ENCODE measurements at places on chromosomes 11 and 22.

- DNase-seq: no peak
Measured at GRCh38 chr11:74466916-74467885, at the start of gene KCNE3. Gene KCNE3, minus strand, starts transcription at chr11:74467549. Its CDS starts 9,986 bp downstream, at chr11:74457563.

DNA sequence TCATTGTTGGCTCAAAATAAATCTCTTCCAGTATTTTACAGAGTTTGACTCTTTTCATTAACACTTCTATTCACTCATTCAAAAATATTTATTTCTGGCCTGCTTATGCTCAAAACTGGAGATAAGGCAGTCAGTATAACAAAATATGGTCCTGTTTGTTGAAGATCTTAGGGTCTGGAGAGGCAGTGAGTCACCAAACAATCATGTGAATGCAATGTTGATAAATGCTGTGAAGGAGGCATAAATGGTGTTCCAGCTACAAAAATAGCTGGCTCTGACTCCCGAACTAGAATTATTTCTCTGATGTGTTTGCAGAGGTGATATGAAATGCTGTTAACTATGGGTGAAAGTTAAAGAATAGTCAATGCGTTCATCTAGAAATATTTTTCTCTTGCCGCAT is 390.6 kb downstream of the AASDHPPT start:
- no peak for DNase-seq

DNA sequence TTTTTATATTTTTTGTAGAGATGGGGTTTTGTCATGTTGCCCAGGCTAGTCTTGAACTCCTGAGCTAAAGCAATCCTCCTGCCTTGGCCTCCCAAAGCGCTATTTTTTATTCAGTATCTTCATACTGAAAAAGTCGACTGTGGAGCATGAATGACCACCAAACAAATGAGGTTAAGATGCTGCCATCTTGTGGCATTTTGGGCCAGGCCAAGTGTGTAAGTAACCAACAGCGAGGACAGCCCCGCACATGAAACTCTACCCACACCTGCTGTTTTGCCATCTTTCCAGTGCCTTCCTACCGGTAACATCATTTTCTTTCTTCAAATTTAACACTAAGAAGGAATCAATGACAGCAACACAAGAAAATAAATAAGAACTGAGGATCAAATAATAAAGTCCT is 32.2 kb upstream of the AQP11 start:
- DNase-seq: no peak

DNA sequence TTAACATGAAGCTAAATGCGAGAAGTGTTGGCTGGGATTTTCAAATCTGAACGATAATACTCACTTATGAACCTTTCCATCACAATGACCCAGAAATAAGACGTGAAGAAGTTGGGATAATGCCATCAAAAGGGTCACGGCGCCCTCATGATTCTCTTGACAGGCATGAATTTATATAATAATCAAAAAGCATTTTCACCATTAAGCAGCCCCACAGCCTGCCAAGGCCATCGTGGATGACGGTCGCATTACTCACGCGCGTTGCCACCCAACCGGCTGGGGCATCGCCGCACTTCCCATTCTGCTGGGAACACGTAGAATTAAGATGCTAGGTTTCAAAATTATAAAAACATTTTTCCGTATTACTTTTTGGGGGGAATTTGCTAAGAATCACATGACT is 18.9 kb upstream of the GAL start:
- DNase-seq: no peak

GRCh38 chr11:20912065-20912821 is 242.9 kb downstream of the NELL1 start:
- DNase-seq: no peak

DNA sequence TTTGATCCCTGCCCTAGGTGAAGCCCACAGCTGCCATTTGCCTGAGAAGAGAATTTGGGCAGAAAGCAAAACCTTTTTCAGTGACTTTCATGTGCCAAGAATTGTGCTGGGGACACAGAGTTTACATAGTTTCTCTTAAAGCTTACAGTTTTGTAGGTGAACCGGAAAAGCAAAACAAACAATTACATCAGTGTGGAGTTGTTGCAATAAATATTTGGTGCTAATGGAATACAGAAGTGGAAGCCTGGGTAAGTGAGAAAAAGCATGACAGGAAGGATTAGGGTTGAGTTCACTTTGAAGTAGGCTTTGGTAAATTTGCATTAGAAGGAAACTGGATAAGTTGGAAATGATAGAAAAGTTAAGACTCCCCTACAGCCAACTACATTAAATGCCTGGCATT is 82.7 kb downstream of the RASSF10 start:
- no peak for DNase-seq

GRCh38 chr11:118095967-118096367 is 9.2 kb upstream of the SMIM35 start:
- no peak for DNase-seq

DNA sequence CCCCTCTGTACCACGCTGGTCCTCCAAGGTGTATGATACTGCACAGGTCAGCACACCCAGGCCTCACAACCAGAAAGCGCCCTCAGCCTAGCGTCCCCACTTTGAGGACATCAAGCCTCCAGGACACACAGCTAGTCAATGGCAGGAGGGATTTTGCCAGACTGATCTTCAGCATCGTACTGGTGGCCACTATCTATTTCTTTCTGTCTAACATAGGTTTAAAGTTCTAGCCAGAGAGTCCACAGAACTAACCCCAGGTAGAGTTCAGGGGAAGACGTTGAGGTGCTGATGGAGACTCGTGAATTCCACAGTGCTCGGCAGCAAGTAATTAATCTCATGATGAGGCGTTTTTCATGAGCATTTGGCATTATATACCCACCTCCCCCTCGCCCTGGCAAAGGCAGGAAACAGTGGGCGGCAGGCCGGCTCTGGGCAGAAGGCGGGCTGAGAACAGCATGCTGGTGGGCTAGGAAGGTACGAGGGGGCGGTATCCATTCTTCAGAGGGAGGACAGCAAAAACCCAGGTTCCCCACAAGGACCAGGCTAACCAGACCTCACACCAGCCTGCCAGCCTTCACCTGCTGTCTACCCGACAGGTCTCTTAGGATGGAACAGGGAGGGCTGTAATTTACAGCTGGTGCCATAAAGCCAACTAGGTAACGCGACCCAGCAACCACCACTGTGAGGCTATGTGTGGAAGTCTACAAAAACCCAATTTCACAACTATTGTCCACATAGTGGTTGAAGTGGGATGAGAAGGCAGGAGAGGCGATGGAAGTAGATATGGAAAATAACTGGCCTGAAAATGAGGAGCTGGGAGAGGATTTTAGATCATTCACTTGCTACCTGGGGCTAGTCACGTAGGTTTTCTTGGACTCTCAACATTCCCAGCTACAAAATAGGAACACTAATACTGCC is 18.5 kb downstream of the MYH9 start:
- DNase-seq: no peak

GRCh38 chr11:119615882-119616196 is 113.2 kb downstream of the NECTIN1 start:
- DNase-seq: no peak

- no peak for DNase-seq
Measured at GRCh38 chr22:35561796-35562526, 21.3 kb downstream of the RASD2 start.

DNA sequence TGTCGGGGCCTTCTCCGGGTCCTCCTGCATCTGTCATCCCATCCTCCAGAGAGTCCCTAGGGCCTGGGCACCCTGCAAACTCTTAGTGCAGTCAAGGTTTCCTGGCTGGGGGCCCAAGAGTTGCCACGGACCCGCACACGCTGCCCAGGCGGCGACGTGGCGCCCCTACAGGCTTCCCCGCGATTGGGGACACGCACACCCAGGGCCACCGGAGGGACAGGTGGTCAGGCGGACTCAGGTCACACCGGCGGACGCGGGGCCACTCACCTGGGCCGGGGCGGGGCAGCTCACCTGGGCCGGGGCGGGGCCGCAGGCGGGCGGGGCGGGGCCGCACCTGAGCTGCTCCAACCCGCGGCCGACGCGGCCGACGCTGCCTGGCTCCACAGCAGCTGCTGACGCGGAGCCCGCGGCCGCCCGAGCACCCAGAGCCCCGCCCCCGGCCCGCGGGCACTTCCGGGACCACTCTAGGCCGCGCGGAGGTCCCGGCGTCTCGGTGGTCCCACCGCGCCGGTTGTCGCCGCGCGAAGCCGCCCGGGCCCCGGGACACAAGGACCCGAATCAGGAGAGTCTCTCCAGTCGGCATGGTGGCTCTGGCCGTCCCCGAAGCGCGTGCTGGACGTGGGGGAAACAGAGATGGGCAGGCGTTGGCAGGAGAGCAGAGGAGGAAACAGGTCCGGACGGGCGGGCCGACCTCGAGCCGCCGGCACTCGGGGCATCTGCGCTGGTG is at the start of gene ZNF70:
Gene ZNF70 (minus strand): TSS at position 399 of the 727 bp plus-strand sequence. CDS start 5,972 bp downstream, outside the sequence.
- DNase-seq: peak; percentile 30

All from NCI-H1436 treated with DMSO at 0.1 percent for 48 hours (cell line).